Retina (tissue), 1 donor: ENCODE measurements at places on chromosomes 2 and 18.
A peak's percentile ranks its signal among the peaks of the same experiment; 100 is the strongest.

DNA sequence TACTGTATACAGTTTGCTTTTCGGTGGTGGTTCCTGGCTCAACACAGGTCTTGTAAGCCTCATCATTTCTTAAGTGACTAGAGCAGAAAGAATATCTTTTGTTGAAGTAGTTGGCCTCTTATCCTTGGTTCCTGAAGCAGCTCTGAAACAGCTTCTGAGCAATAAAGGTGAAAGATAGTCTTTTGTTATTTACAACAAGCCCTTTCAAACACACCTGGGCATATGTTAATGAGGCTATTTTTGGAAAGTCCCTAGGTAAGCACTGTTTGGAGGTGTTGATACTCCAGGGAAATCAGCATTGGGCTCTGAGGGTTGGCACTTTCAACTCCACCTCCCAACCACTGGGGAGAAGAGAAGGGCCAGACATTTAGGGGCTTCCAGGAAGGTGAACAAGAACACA, 211.0 kb downstream of the MCFD2 start:
- DNase-seq = no peak

DNA sequence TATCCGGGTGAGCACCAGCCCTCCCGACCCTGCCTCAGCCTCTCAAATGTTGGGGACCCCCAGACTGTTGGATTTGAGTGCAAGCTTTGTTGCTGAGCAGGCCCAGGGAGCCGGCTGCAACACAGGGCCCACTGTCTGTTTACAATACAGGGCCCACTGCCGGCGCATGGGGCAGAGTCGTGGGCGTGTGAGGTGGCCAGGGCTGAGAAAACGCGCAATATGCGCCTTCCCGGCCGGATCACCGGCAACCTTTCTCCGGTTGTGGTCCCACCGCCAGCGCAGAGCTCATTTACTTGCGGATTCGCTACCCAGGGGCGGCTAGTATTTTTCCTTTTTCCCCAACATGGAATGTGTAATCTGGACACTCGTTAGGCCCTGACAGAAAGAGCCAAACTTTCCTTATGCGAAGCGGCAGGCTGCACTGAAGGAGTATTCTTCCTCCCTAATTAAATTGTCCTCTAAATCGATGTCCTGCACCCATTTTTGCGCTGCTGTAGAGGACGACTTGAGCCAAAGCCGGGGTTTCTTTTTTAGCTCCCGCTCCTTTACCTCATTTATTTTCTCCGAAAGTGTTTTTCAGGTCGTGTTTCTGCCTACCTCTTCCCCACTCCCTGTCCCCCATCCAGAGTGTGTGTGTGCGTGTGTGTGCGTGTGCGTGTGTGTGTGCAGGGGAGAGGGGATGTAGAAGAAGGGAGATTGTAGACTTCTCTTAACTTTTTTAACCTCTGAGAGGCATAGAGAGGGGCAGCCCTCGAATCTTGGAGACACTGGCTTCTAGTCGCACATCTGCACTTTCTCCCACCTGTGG, 2.7 kb downstream of the OTX1 start:
- DNase-seq = peak; percentile 70

- no peak for DNase-seq
Observed at GRCh38 chr2:180442860-180443644, 436.0 kb upstream of the CWC22 start.

DNA sequence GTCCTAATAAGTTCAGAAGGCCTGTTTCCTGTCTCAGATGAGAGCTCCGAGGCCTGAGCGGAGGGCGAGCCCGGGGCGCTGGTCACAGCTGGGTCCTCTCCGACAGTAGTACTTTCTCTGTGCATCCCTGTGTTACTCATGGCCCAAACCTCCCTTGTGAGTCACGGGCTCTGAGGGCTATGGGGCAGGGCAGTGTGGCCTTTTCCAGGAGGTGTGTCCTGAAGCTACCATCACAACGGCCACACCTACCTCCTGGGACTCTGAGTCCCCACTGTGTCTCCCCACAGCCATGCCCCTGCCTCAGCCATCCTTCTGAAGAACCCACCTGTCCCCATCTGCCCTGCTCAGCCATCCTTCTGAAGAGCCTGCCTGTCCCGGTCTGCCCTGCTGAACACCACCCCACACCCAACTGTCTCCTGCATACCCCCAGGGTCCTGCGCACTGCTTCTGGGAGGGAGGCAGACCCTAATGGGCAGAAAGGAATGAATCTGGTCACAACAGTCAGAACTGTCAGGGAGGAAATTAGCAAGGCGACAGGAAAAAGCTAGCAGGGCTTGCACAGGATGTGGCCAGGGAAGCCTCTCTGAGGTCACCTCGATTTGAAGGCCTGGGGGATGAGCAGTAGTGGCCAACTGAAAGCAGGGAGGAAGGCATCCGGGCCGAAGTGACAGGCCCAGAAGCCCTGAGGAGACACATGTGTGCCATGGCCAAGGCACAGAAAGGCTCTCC, 145.4 kb upstream of the RIOK3 start:
- no peak for DNase-seq

- DNase-seq = no peak
Observed at GRCh38 chr2:172270278-172271079, 156.9 kb upstream of the ITGA6 start.

- no peak for DNase-seq
Observed at GRCh38 chr18:49460976-49461601, 644 bp upstream of the DYM start.

- no peak for DNase-seq
Observed at GRCh38 chr18:34915046-34915445, 126.2 kb upstream of the MAPRE2 start.

GRCh38 chr2:84487298-84487996, 28.4 kb upstream of the SUCLG1 start:
- no peak for DNase-seq

DNA sequence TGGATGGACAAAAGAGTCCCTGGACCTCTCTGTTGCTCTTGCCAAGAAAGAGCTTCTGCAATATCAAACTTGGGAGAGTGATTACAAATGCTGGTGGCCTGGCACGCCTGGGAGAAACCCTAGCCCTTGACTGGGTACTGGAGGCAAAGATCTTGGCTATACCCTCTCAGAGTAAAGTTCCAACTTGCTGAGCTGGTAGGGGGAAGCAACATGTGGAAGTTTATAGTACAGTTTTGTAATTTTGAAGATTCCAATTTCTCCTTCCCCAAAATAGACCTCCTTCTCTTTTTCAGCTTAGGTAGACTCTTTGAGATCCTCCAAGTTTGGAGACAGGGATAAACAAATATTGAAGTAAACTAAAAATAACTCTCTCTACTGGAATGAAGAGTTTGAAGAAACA, 645.3 kb downstream of the NR4A2 start:
- no peak for DNase-seq

DNA sequence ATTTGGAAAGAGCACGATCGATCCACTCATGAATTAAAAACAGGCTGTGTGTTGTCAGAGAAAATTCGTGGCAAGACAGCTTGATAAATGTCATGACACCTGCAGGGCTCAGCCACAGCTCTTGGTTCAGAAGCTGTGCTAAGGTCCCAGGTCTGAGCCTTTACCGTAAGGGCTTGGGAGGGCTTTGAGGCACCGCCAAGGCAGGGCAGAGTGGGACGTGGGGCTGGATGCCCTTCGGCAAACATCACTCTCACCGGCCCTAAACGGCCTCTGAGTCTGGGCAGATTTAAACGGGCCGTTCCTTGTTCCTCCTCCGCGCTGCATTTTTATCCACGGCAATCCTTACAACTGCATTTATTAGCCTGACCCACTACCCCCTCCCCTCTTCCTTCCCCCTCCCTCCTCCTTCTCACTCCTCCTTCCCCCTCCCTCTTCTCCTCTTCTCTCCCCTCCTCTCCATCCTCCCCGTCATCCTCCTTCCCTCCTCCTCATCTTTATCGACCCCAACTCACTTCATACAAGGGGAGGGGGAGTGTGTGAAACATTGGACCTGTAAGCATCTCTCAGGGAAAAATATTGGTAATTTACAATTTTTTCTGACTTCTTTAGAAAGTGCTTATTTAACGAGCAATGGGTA, 33.9 kb downstream of the MBP start:
- DNase-seq = no peak

DNA sequence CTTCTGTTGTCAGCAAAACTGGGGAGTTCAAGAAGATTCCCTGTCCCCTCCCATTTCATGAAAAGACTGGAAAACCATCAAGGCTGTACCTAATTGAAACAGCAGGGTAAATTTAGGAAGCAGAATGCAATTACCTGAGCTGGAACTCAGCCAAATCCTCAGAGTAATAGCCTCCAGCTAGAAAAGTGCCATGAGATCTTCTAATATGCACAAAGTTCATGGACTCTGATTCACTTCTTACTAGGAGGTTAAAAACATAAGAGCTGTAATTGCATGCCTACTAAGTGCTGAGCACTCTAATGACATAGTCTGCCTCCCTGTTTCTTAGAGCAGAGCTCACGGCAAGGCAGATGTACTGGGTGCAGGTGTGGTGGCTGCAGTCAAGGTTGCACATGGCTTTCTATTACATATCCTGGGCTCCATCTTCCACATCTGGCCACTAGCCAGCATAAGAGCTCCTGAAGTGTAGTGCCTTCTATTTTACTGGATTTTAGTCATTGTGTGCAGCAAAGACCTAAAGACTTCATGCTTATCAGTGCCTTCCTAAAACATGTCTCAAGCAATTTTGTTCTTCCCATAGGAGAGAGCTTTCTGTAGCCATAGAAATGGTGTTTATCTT, 341.7 kb downstream of the PTPRM start:
- no peak for DNase-seq

DNA sequence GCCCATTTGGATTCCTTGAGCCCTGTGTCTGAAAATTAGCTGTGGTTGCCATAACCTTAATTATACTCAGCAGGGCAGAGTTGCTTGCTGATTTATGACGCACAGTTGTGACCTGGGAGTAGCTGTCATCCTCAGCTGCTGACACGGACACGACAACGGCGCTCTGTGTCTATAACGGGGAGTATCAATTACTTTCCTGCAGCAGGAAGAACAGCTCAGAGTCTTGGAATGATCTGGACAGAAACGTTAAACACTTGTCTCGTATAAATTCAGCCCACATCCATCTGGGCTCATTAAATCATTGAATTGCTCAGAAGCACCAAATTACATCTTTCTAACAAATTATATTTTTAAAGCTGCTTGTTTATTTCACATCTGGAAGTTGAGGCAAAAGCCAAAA, 116.3 kb downstream of the SEPTIN10 start:
- no peak for DNase-seq

GRCh38 chr2:162908567-162908966, 70.0 kb upstream of the KCNH7 start:
- DNase-seq = no peak

GRCh38 chr2:45404807-45405297, 206.2 kb downstream of the SRBD1 start:
- no peak for DNase-seq

DNA sequence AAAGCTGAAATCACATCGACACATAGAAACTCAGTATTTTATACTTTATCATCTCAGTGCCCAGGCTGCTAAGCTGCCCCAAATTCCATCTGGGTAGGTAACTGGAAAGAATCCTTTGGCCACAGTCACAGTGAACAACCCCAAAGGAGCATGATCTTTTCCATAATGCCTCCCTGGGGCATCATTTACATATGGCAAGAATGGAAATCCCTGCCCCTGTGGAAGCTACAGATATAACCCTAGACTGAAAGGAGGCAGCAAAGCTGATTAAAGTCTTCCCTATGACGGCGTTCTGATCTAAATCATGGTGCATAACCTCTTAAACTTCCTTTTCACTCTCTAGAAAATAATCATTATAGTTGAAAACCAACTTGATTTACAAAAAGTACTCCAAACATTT, 41.5 kb downstream of the MAP3K19 start:
- DNase-seq = no peak

GRCh38 chr2:208017721-208018120, 7.6 kb downstream of the PLEKHM3 start:
- DNase-seq = no peak

- no peak for DNase-seq
Observed at GRCh38 chr2:28639836-28640235, 111.8 kb upstream of the PPP1CB start.

DNA sequence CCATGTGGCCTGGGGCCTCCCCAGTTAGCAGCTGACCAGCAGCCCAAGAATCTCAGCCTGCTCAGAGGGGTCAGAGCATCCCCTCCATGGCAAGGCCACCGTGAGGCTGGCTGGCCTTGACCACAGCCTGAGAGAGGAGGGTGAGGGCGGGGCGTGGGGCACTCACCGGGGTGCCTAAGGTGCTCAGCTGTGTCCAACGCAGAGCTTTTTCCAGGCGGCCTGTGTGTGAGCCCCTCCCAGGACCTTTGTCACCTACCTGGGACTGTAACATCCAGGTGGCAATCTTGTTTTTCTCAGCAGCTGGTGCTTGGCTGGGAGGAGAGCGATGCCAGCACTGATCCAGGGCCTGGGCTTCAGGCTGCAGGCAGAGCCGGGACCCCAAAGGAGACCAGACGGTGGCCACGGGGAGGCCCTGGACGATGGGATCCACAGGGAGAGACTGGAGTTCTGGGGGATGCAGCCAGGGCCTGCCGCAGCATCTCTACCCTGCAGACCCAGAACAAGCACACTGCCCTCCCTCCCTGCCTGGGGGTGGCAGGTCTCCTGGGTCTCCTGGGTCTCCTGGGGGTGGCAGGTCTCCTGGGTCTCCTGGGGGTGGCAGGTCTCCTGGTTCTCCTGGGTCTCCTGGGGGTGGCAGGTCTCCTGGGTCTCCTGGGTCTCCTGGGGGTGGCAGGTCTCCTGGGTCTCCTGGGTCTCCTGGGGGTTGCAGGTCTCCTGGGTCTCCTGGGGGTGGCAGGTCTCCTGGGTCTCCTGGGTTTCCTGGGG, 12.3 kb downstream of the SNED1 start:
- no peak for DNase-seq

GRCh38 chr2:149346272-149346671, 15.9 kb downstream of the LYPD6 start:
- DNase-seq = no peak

GRCh38 chr2:88077080-88077479, 9.5 kb downstream of the SMYD1 start:
- DNase-seq = no peak

DNA sequence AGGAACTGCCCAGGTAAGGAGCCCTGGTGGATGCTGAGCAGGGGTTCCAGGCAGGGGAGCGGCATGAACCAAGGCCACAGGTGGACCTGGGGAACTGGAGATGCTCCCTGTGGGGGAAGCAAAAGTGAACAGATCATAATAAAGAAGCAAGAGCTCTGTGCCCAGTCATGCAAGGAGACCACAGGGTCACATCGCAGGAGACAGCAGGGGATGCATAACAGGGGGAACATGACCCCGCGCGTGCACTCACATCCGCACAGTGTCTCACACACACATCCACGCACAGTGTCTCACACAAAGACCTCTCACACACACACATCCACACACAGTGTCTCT, 473.3 kb upstream of the HS6ST1 start:
- DNase-seq = peak; percentile 38
